ENCODE measurements at places on chromosomes 11 and 22.

DNA sequence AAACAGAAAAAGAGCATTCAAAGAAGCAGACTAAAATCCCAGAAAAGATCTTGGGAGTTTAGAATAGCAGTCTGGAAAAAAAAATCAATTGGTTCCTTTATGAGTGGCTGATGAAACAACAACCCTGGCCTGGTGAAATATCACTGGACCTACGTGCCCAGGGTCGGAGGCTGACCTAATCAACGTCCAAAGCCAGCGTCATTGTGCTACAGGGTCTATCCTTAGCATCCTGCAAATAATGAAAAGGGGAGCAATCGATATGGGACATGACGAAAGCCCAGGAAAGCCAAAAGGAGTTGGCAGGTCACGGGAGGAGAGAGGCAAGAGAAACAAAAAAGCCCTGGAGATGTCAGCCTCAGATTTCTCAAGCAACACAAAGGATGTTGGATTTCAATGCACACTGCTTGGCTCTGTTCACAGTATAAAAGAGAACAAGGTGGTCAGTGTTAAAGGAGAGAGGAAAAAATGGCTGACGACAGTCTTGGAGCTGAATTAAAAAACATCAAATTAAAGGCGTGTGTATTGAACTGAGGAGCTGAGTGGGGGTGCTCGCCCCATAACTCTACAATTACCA, 148.8 kb downstream of the BLID start:
- DNase-seq: no peak

DNA sequence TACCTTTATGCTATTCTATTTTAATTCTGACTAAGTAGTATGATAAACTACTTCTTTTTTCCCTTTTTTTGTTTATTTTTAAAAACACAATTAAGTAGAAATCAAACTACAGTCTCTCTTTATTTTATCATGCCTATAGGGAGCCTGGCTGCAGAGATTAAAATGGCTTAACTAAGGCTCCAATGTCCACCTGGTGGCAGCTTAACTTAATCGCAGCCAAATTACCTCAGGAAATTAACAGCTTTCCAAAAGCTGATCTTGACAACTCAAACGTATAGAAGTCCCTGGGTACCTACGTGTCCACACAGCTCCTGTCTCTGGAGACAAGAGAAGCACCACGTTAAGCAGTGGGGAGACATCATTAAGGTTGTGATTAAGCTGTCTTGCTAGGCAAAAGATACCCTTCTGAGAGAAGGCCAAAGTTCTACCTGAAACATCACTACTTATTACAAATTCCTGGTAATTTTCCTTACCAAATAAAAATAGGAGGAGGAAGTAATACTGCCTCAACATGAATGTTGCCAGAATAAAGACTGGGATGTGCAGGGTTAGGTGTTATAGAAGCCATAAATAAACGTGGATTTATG, 63.2 kb upstream of the SNX19 start:
- peak; percentile 61 for DNase-seq

GRCh38 chr11:10317776-10318526, 13.1 kb downstream of the ADM start:
- DNase-seq: no peak

- DNase-seq: no peak
Measured at GRCh38 chr11:103109818-103110388, 677 bp downstream of the DYNC2H1 start.

- DNase-seq: peak; percentile 28
Measured at GRCh38 chr11:35016916-35017315, 100.5 kb downstream of the PDHX start.
